Ovary (tissue), 10 donors: ENCODE measurements at places on chromosomes 4 and X. TPM values are rescaled to one million over a fixed set of nuclear protein-coding genes. Genes with fewer than 3 reads are reported as not detected.

The AADAT gene
- total RNA-seq, result 5.2 TPM

The TMEM128 gene
- 24.2 TPM for total RNA-seq

DNA sequence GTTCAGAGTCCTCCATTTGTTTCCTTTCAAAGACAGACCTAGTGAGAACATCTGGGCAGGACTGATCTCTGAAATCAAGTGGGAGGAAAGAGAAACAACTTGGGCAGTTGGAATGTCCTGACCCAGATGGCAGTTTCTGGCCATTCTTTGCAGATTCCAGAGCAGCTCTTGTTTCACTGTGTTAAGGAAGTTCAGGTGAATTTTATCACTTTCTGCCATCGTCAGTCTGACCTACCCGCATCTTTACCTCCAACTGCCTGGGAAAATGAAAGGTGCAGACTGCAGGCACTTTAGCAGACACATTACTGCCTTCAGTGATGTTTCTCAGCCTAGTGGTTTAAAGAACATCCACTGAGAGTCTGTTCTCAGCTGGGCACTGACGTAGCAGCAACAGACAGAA lies 216.2 kb downstream of the CEP135 start:
- H3K27me3 ChIP-seq, result no peaks in the 10 kb centered on the region
- H3K4me3 ChIP-seq, result no peak overlapping the region
- H3K27ac ChIP-seq, result no peak overlapping the region
- no peaks in the 10 kb centered on the region for H3K4me1 ChIP-seq

GRCh38 chr4:97396097-97396496 lies 747.2 kb downstream of the STPG2 start:
- no peaks in the 10 kb centered on the region for H3K4me1 ChIP-seq
- no peak overlapping the region for H3K4me3 ChIP-seq
- no peak for DNase-seq

DNA sequence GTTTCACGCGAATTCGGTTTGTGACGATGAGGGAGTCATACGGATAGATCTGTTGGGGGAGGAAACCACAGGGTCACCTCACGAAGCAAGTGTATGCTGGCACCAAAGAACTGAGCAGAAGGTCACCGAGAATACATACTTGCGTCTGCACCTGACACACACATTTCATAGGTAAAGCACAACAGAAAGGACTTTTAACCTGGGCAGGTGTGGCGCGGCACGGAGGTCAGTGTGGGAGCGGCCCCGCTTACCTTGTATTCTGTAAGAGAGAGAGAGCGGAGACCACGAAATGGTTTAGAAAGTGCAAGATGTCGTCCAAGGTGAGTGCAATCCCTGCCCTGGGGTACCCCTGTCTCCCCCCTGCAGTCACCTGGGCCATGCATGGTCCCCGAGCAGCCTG lies 43.6 kb upstream of the AFAP1 start:
- H3K27me3 ChIP-seq, result no peaks in the 10 kb centered on the region
- no peak overlapping the region for H3K27ac ChIP-seq
- no peak overlapping the region for H3K4me3 ChIP-seq
- no peak for DNase-seq
- no peaks in the 10 kb centered on the region for H3K36me3 ChIP-seq

- H3K4me3 ChIP-seq, result no peak overlapping the region
- no peaks in the 10 kb centered on the region for H3K27me3 ChIP-seq
- DNase-seq, result no peak
- H3K36me3 ChIP-seq, result no peaks in the 10 kb centered on the region
- no peak overlapping the region for H3K27ac ChIP-seq
Measured at GRCh38 chrX:107440187-107440586, 9.3 kb upstream of the FRMPD3 start.
